Transverse colon (tissue), 4 donors: ENCODE measurements at places on chromosomes 11 and 22. TPM values are rescaled to one million over a fixed set of nuclear protein-coding genes. Genes with fewer than 3 reads are reported as not detected.

Gene SYT13
- total RNA-seq: 24.7 TPM

Gene PPME1
- total RNA-seq: 22.9 TPM

Gene MS4A6A
- 3.4 TPM for total RNA-seq

DNA sequence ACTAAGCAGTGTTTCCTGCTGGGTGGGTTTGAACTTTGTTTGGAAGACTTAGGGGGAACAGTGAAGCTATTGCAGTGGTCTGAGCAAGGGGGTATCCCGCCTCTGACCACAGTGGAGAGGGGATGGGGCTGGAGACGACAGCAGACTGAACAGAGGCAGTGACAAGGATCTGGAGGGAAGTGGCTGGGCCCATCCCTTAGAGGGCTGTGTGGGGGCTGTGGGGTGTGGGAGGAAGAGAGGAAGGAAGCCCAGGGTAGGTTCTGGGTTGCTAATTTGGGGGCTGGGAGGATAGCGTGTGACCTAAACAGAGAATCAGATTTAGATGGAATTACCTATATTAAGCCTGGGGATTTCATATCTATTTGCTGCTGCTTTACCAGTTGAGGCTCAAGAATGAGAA lies 70.7 kb downstream of the BMAL1 start:
- no peak for DNase-seq

DNA sequence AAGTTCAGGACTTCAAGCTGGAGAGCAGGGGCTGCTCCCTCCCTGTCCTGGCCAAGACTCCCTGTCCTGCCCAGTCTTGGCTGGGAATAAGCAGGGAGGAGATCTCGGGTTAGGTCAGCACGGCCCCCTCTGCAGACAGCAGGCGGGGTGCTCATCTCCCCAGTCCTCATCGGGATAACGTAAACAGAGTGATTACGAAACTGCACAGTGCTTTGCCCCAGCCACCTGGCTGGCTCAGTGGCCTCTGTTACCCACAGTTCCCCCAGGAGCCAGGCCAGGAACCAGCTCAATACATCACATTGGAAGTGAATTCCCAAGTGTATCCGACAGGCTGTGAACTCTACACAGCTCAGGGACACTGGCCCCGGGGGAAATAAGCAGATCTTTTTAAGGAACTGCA lies 42.7 kb upstream of the KCNJ11 start:
- DNase-seq: no peak

DNA sequence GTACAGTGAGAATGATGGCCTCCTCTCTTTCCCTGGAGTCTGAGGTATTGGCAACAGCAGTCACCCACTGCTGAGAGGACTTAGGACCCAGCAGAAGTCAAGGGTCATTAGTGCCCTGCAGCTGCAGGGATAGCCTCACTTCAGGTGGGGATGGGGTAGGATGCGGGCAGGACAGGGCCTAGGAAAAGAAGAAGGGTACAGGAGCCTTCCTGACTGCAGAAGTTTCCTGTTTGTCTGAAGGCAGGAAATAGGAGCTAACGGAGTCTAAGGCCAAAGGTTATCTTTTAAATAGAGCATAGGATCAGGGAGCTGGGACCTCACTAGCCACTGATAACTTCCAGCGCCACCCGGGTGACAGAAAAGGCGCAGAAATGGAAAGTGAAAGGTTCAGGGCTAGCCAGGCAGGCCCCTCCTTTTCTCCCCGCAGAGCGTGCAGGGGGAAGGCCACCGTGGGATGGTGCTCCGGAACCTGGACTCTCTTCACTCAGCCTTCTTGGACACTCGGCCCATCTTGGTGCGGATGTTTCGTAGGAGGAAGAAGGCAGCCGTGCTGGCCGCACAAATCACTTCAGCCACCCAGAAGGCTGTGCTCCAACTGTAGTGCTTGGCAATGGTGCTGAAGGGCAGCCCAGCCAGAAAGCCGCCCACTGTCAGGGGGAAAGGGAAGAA lies 6.0 kb downstream of the TRAPPC4 start:
- DNase-seq: no peak
